CD4-positive, CD25-positive, alpha-beta regulatory T cell (primary cell): ENCODE measurements at places on chromosomes 5 and 9.
A peak's percentile ranks its signal among the peaks of the same experiment; 100 is the strongest.

GRCh38 chr9:133127340-133127981, 6.4 kb upstream of the RALGDS start:
- peak; percentile 37 for DNase-seq

GRCh38 chr5:78607864-78608263, 40.7 kb downstream of the LHFPL2 start:
- DNase-seq = no peak

DNA sequence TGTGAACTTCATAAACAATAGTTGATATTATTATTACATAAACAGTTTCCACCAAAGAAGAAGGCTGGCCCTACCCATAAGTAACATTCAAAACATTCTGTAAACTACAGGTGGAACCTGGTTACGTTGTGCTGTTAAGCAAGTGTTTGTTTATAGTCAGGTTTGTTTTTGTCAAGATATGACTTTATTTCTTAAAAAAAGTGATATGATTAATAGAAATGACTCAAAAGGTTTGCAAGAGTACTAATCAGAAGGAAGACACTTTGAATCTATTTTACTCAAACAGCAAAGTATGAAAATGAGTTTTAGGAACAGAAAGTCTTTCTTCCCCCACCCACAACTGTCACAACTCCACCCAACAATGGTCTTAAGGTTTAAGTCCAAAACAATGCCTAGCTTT, 220.8 kb downstream of the PLK2 start:
- DNase-seq = no peak

DNA sequence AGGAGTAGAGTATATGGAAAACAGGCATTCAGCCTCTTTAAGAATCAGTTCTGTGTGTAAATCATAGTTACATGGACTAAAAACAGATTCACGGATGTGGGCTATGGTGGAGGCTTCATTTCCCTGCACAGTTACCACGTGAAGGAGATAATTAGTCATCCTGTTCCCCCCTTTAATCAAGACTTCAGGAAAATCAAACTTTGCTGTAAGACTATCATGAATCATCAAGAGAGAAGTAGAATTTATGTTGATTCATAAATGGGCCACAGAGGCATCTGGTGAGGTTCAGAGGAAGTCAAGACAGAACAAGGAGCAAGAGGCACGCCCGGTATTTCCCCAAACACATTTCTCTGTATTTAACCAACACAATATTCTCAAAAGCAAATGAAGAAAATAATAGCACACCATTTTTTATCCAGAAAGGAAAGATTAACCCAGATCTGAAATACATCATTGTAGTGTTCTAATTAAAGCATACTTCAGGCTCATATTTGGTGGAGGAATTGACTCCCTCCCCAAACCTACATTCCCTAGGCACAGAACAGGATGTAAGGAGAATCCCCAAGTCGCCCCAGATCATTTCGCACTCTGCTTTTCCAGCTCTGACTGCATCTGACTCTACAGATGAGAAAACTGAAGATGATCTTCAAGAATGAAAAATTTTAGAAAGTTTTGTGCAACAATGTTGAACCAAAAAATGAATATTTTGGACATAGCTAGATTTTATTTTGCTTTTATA, 175.8 kb upstream of the GAS1 start:
- DNase-seq = no peak

DNA sequence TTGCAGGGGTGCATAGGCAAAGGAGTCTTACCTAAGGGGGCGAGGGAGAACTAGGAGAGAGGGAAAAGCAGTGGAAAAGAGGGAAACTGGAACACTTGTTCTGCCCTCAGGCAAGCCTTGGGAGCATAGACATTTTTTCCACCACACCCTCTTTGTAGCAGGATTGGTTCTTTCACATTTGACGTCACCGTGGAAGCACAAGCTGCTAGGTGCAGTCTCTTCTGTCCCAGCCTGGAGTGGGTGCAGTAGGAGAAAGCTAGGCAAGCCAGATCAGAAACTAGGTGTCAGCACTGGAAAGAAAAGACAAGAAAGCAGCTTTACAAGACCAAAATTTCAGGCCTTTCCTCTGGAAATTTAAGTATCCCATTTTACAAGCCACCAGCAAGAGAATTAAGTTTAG, 440.4 kb downstream of the EFNA5 start:
- no peak for DNase-seq

DNA sequence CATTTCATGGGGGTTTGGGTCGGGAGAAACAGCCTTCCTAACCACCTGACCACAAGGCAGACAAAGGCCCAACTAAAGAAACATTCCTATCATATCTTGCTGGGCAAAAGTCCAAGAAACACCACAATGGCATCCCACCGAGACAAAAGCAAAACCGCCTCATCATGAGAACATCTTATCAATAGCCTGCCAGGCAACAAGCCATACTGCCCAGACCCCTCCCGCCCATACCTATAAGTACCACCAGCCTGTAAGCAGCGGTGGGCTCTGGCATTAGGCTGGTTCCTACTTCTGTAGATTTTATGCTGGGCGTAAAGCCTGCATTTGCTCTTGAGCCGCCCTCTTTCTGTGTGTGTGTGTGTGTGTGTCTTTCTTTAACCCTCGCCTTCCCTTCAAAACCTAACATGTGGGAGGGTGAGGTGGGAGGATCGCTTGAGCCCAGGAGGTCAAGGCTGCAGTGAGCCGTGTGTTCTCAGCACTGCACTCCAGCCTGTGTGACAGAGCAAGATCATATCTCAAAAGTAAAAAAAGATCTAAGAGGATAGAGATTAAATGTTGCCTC, 56.9 kb downstream of the PDE6A start:
- no peak for DNase-seq

DNA sequence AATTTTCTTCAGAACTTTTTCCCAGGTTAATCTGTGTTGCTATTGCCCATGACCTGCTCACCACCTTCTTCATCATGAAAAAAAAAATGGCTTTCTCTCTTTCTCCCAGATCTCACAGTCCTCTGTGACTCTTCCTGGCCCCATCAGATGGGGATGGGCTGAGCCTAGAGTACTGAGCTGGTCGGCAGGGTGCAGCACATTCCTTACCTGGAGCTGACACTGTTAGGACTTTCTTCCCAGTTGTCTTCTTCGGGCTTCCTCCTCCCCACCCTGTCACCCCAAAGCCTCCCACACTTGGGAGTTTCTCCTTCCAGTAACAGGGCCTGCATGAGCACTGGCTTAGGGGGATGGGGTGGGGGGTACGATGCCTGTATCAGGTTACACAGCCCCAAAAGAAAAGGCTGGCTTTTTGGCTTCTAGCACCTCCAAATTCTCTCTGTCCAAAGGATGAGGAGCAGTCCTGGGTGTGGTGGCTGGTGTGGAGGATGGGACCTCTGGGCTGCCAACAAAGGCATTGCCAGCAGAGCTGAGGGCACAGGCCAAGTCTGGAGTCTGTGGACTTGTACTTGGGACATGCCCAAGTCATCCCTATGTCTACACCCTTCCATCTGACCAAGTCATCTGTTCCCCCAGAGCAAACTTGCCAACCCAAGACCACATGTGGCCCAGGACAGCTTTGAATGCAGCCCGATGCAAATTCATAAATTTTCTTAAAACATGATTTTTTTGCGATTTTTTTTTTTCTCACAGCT, 68.0 kb upstream of the HSPA9 start:
- DNase-seq = no peak

DNA sequence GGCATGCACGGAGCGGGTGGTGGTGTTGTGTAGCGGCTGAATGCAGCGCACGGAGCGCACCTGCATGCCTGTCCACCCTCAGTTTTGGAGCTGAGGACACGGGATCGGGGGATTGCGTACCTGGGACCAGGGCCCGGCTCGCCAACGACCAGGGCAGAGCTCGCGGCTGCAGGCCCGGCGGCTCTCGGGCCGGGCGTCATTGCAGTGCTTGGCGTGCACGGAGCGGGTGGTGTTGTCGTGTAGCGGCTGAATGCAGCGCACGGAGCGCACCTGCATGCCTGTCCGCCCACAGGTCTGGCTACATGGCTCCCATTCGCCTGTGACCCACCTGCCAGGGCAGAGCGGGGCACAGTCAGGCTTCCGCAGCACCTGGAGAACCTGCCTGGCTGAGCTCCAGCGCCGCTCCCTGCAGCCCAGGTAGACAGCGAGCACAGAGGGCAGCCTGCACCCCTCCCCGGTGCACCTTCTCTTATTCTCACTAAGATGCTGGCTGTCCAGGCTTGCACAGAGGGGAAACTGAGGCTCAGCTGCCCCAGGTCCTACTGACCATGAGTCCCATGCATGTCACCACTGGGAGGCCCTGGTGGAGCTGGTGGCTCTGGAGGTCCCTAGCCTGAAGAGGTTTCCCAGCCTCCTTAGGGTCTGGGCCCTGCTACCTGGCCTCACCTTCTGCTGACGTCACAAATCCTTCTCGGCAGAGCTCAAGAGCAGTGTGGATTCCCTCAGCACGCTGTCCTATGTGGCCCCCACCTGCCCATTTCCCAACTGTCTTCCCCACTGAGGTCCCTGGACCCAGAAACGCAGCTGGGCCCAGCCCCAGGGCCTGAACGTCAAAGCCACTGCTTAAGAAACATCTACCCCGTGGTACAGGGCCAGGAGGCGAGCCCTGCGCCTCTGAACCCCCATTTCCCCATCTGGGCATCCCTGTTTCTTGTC, 64.9 kb downstream of the ZNF354C start:
- DNase-seq = no peak

- DNase-seq = no peak
Measured at GRCh38 chr5:94754824-94755223, 136.4 kb downstream of the SLF1 start.

DNA sequence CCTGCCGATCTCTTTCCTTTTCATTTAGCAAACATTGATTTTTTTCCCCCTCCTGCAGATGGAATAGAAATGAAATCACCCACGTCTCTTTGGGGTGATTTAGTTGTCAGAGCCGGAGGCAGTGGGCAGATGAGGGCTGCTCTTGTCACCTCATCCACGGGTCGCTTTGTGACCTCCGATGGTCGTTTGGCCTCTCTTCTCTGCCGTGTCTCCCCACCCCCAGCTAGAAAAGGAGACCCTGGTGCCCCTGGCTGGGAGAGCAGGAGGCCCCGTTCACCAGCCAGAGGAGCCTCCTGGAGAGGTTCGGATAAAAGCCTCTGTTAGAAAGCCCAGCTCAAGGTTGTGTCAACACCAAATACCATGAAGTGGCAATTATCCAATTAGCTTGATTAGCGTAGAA, 21.6 kb upstream of the RXRA start:
- no peak for DNase-seq

DNA sequence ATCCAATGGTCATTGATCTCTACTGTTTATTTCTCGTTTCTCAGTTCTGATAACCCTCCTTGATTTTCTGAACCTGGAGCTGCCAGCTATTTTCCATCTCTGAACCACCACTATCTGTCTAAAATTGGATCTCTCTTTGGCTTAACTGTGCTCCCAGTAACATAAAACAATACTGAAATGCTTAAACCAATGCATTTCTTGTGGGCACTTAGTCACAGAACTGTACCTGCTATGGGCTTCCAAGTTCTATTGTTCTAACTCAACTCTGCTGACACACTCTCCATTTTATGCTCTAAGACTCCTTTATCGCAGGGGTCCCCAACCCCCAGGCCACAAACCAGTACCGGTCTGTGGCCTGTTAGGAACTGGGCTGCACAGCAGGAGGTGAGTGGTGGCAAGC, 120.6 kb downstream of the LHFPL2 start:
- DNase-seq = no peak

GRCh38 chr9:134892221-134892620, 11.6 kb downstream of the FCN2 start:
- no peak for DNase-seq

- DNase-seq = peak; percentile 91
Measured at GRCh38 chr9:133459476-133460404, at the start of gene CACFD1. Gene CACFD1, plus strand, starts transcription at chr9:133459978. Its CDS starts 89 bp downstream, at chr9:133460067.

DNA sequence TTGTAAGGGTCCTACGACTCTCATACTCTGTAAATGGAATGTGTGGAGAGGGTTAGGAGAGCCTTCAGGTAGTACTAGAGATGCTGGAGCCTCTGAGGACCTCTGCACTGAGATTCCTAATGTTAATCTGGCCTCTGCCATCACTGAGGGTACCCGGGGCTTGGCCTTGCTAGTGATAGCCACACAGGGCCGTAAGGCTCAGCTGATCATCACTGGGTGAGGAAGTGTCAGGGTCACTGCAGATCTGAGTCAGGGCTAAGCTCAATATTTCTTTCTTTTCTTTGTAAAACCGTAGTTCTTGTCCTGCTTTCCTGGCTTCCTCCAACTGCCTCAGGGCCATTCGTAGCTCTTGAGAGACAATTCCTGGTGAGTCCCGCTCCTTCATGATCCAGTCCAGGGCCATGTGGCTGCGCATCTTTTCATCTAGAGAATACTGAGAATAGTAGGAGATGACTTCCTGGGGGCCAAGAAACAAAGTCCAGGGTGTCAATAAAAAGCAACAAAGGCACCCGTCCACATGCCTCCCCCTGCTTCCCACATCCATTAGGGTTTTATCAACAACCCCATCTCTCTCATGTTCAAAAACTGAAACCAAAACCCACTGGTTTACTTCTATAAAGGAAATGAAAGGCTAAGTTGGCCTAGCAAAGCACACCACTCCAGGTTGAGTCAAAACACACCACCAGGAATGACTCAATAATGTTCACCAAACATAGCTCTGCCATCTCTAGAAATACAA, 47.7 kb downstream of the LIX1 start:
- DNase-seq = no peak

- no peak for DNase-seq
Measured at GRCh38 chr5:90301248-90301647, 108.3 kb downstream of the CETN3 start.

DNA sequence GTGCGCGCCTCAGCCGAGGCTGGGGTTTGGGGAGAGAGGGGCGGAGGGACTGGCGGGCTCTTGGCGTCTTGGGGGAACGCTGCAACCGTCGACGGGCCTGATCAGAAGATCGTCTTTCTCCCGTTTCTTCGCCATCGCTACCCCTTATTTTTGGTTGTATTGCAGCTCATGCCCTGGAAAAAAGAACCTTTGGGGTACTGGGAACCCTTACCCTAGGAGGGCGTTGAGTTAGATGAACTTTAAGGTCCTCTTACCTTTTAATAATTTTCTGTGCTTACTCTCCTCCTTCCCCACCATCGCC, 719 bp downstream of the PAIP2 start:
- no peak for DNase-seq

DNA sequence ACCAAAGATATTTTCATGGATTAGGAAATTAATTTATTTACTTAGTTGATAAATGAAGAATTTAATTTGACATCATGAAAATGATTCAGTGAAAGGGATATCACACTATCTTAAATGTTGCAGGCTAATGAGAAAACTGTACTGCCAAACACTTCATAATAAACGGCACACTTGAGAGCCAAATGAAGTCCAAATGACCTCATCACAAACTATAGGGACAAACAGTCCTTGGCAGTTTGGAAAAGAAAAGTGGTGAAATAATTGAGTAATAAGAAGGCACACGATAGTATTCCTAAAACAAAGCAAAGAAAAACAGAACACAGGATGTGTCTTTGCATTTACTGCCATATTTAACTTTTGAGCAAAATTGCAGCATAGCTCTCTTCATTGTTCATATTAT, 116.9 kb upstream of the TLR4 start:
- DNase-seq = no peak

DNA sequence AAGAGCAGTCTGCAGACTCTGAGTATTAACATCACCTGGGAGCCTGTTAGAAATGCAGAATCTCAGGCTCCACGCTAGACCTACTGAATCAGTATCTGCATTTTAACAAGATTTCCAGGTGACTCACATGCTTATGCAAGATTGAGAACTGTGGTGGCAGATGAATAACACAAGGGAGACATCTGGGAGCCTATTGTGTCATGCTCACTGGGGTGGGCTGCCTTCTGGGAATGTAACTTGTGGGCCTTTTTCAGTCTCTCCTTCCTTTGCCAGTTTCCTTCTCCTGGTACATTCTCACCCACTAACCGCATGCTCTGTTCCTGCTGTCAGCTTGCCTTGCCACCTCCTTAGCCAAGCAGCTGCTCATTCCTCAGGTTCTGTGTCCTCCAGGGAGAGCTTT, 176.6 kb upstream of the C9orf72 start:
- DNase-seq = no peak

GRCh38 chr5:56561-57290, 35.2 kb upstream of the PLEKHG4B start:
- no peak for DNase-seq
